Prostate gland (tissue), 2 donors: ENCODE measurements at places on chromosomes 12 and 14.

DNA sequence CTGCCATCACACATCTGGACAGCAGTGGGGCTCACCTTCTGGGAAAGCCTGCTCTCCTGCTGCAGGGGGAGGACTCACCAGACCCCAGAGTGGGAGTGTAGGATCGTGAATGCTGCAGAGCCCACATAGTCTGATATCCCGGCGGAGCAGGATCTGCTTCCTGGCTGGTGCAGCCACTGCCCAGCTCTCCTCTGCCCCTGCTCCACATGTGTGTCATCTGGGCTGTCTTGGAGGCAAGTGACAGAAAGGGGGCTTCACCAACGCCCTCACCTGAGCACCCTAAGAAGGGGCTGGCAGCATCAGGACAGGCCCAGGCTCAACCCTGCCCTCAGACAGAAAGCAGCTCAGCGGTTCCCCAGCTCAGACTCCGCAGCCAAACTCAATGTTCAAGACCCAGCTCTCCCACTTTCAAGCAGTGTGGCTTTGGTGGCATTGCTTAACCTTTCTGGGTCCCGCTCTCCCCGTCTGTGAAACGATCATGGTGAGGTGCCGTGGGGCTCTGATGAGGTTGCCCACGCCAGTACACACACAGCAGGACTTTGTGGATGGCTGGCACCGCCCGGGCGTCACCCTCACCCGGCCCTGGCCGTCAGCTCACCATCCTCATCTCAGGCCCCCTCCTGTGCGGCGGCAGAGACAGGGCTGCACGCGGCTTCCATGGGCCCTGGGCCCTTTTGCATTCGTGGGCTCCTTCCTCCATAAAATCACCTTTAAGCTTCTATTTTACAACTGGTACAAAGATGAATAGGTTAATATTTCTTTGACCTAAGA lies 91.0 kb upstream of the SFSWAP start:
- no peaks in the 10 kb centered on the region for H3K4me1 ChIP-seq
- peaks cover 6% of the 10 kb centered on the region for H3K27me3 ChIP-seq
- H3K4me3 ChIP-seq = no peak overlapping the region
- DNase-seq = no peak
- H3K36me3 ChIP-seq = no peaks in the 10 kb centered on the region
- H3K27ac ChIP-seq = no peak overlapping the region

DNA sequence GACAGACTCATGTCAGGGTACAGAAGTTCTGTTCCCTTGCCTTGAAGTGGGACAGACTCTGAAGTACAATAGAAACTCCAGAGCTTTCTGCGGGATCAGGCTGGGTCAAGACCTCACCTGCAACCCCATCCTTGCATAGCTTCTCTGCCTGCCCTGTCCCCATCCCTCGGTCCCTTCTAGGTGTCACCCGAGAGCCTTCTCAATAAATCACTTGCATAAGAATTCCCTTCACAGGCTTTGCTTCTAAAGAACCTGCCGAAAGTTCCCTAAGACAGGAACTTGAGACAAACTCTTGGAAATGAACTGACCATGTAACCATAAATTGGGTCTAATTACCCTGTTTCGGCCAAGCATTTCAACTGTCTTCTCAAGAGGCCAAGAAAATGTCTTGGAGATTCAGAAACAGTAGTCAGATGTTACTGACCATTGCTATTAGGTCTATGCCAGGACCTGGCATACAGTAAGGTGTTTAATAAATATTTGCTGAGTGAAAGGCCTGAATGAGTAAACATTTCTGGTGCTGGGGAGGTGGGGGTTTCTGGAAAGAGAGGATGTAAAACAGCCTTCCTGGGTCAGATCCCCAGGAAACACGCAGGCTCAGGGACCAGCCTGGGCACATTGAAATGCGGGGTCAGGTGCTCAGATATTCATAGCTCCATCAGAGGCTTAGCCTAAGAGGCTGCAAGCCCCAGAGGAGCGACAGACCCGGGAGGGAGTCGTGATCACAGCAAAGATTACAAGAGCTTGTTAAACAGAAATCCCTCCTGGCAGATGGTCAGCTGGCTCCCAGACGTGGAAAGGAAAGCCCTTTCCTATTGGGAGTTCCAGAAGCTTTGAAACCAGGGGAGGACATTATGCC lies 226.2 kb upstream of the LHX5 start:
- no peaks in the 10 kb centered on the region for H3K4me1 ChIP-seq
- no peak overlapping the region for H3K4me3 ChIP-seq
- H3K27me3 ChIP-seq = peaks cover 14% of the 10 kb centered on the region
- H3K27ac ChIP-seq = no peak overlapping the region
- H3K36me3 ChIP-seq = no peaks in the 10 kb centered on the region

DNA sequence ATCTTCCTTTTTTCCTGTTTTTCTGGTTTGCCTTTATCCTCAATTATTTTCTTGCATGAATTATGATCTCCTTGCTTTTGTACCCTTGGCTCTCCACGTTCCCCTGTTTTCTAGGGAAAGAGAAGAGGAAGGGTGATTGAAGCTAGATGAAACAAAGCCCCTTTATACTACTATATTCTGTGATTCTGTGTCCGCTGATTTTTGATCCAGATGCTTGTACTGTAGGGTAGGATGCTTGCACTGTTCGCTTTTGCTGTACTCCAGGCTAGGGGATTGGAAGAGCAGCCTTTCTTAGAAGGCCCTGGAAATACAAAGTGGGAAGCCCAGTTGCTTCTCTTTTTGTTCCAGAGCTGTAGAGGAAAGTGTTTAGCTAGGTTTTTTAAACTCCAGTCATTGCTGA lies 35.1 kb upstream of the KLHDC2 start:
- no peaks in the 10 kb centered on the region for H3K27me3 ChIP-seq
- H3K36me3 ChIP-seq = no peaks in the 10 kb centered on the region
- no peaks in the 10 kb centered on the region for H3K4me1 ChIP-seq
- no peak overlapping the region for H3K4me3 ChIP-seq
- H3K27ac ChIP-seq = no peak overlapping the region

DNA sequence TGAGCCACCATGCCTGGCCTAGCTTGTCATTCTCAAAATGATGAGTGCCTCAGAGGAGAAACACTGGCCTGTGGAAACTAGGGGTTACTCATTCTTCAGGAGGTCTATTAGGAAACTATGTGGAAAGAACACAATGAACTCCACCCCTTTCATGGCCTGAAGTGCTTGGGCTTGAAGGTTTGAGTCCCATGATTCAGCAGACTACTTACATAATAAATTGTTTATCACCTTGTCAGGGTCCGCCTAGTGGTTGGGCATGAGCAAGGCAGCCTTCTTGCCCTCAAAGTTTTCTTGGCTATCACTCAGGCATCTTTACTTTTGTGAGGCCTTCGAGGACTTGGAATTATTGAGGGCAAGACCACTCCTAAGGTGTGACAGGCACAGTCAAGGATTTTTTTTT lies 251.2 kb downstream of the ACSS3 start:
- H3K27me3 ChIP-seq = no peaks in the 10 kb centered on the region
- no peak overlapping the region for H3K4me3 ChIP-seq
- no peaks in the 10 kb centered on the region for H3K4me1 ChIP-seq
- no peaks in the 10 kb centered on the region for H3K36me3 ChIP-seq
- no peak for DNase-seq
- no peak overlapping the region for H3K27ac ChIP-seq

DNA sequence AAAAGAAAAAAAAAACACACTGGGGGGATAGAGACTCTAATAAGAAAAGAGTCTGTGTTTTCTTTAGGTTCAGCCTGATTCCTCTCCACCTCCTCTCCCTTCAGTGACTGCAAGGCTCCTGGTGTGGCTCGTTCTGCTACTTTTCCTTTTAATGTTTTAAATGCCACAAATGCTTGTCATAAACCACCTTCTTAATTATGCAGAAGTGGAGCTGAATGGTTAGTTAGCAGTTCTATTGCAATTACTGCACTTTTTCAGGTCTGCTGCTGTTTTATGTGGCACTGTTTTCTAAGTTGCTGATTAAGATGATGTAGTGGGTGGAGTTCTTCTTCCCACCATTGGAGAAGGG lies 878.1 kb downstream of the DIO2 start:
- H3K36me3 ChIP-seq = no peaks in the 10 kb centered on the region
- DNase-seq = no peak
- no peak overlapping the region for H3K27ac ChIP-seq

DNA sequence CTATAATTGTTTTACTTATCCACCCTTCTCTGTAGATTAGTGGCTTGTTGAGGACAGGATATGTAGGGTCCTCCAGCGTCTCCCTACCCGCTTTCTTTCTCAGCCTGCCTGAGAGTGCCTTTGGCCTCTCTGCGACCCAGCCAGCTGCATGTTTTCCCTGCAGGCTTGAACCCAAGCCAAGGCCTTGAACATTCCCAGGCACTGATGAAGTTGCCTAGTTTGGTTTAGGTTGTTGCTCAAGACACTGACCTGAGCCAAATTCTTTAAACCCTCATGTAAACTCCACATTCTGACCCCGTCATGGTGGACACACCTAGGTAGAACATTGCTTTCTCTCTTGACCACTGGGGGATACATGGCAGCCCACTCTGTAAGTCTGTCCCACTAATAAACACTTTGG lies 33.4 kb upstream of the TXNRD1 start:
- H3K4me3 ChIP-seq = no peak overlapping the region
- no peaks in the 10 kb centered on the region for H3K27me3 ChIP-seq
- peak; percentile 51 for DNase-seq
- H3K4me1 ChIP-seq = peaks cover 2% of the 10 kb centered on the region
- H3K36me3 ChIP-seq = no peaks in the 10 kb centered on the region

- H3K4me1 ChIP-seq = no peaks in the 10 kb centered on the region
- DNase-seq = no peak
- no peak overlapping the region for H3K4me3 ChIP-seq
- no peak overlapping the region for H3K27ac ChIP-seq
Measured at GRCh38 chr14:92551044-92551841, 37.7 kb downstream of the RIN3 start.

- DNase-seq = no peak
- no peaks in the 10 kb centered on the region for H3K27me3 ChIP-seq
- no peaks in the 10 kb centered on the region for H3K36me3 ChIP-seq
- no peak overlapping the region for H3K4me3 ChIP-seq
- no peak overlapping the region for H3K27ac ChIP-seq
Measured at GRCh38 chr14:25463480-25463879, 413.5 kb upstream of the STXBP6 start.
